A172 (cell line): ENCODE measurements at places on chromosomes 11 and 22. TPM values are rescaled to one million over a fixed set of nuclear protein-coding genes. Genes with fewer than 3 reads are reported as not detected.

GRCh38 chr11:125974284-125974683, 28.4 kb downstream of the VSIG10L2 start:
- no peak for DNase-seq

GRCh38 chr22:50547263-50547985, 1.7 kb downstream of the KLHDC7B start:
- DNase-seq, result no peak

Gene OR9G4
- total RNA-seq, result not detected in 2 replicates

DNA sequence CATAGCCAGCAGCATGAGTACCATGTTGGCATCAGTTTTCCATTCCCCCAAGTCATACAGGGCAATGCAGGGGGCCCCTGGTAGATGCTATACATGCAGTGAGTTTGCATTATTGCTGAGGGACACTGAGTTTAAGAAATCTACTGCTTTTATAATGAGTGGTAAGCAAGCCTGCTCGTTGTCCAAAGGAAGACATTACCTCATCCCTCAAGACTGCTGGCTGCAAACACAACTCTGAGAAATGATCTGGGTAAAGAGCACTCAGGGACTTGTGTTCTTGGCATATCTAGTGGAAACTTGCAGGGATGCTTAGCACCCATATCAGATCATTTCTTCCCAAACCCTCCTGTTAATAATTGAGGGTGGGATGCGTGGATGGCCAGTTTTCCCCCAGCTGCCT, 77.9 kb downstream of the CWC15 start:
- DNase-seq, result peak; percentile 5

GRCh38 chr11:62306227-62306626, 7.4 kb upstream of the SCGB1D4 start:
- no peak for DNase-seq

DNA sequence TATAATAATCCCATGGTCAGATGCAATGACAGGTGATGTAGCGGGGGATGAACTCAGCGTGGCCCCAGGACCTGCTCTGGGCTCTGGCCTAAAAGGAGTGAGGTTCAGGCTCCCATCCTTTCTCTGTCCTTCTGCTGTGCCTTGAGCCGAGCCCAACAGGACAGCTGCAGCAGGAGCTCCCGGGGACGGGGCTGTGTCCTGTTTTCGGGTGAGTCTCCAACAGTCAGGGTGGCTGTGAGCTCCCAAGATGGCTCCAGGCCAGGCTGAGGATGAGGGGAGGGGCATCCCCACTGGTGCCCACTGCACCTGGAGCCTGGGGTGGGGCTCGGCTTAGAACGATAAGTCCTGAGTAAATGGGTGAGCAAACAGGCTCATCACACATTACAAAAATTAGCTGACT, 1385.0 kb downstream of the BRD1 start:
- no peak for DNase-seq

- DNase-seq, result no peak
Observed at GRCh38 chr22:32165681-32166080, 6.6 kb upstream of the C22orf42 start.

GRCh38 chr11:73507086-73507485, 90.8 kb downstream of the FAM168A start:
- DNase-seq, result peak; percentile 12

- no peak for DNase-seq
Observed at GRCh38 chr11:115162919-115163318, 341.3 kb downstream of the CADM1 start.
